Activated T-cell treated with anti-CD3 and anti-CD28 coated beads, Interleukin-2, amount 50 U/mL, for 1 hour (primary cell): ENCODE measurements at places on chromosomes 5 and 9.

DNA sequence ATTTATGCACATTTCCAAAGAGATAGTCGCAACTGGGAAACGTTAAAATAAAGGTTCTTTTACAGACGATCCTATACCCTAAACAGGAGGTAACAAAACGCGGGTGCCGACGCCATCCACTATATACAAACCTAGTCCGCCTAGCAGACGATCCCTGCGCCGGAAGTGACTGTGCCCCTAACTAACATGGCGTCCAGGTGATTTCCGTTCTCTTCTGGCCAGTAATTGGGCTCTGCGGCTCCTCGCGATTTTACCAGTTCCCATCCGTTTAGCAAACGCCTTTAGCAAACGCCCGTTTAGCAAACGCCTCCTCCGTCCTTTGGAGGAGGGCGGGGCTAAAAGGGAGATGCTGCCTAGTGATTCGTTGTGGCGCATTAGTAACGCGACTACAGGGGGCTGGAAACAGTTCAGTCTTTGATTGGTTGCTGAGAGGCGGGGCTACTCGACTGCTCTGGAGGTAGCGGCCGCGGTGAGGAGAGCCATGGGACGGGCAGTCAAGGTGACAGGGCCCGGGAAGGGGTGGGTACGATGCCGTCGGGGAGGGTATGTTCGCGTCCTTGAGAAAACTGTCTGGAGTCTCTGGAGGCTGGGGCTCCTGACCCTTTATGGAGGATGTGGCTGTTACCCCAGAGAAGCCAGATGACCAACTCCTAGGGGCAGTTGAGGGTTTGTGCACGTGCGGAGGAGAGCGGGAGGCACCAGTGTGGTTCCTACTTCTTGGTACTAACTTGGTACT, at the start of gene LYRM7:
LYRM7 (plus strand) TSS at position 405 of the 736 bp plus-strand sequence; CDS start at position 482, 77 bp downstream.
- DNase-seq, result peak; percentile 87

DNA sequence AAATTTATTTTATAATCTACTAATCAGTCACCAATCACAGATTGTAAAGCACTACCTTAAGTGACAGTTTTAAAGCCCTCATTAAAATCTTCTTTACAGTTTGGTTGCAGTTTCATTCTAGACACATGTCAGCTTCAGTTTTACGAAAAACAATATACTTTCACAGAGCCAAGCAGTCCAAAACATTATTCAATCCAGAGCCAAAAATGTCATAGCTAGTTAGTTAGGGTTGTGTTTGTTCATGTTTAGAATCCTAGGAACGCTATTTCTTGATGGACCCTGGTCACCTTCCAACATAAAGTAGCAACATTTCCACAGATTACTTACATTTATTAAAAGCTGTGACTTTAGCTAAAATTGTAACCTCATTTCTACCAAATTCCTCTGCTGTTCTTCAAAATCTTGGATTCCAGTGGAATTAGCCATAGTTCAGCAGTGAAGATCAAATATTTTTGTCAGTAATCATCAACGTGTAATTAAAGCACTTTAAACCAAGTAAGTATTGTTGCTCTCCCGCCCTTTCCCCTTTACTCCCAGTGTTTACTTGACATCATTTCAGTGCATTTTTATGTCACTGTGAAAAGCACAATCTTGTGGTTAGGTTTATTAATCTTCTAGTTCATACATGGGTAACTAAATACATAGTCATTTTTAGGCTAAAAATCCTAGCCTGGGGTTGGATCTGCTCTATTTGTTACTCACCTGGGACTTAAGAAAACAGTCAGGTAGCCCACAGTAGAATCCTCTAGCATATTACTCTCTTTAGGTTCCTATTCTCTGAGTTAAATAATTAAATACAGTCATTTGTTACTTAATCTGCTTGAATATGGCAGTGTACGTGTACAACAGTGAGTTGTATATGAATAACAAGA, 74.3 kb downstream of the NIPBL start:
- DNase-seq, result no peak

DNA sequence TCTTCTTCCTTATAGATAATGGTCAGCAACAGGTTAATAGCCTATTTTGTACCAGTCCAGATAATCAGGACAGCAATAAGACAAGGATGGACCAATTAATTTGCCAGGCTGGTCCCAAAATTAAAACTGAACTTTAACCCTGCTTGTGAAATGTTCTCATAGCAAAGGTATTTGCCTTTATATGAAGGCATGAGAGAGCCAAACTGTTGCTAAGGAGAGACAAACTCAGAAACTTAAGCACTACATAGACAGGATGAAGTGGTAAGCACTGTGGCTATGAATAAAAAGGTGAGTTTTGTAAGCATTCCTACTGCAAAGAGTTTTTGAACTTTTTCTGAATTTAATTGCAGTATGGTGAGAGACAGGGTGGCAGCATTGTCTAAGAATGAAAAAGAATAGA, 174.7 kb upstream of the PPP1R2B start:
- no peak for DNase-seq

DNA sequence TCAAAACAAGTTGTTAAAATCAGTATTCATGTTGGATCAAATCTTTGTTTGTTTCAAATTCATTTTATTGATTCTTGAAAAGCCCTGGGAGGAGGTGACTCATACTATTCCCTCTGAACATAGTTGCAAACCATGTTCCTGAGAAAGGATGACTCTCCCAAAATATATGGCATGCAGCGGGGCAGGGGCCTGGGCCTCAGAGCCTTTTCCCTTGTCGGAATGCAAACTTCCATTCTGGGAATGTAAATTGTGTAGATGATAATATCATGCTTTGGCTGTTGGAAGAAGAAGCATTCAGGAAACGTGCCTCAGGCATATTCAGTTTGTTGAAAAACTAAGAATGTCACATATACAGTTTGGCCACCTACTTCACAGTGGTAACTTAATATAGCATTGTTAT, 242.0 kb downstream of the AUH start:
- DNase-seq, result no peak

DNA sequence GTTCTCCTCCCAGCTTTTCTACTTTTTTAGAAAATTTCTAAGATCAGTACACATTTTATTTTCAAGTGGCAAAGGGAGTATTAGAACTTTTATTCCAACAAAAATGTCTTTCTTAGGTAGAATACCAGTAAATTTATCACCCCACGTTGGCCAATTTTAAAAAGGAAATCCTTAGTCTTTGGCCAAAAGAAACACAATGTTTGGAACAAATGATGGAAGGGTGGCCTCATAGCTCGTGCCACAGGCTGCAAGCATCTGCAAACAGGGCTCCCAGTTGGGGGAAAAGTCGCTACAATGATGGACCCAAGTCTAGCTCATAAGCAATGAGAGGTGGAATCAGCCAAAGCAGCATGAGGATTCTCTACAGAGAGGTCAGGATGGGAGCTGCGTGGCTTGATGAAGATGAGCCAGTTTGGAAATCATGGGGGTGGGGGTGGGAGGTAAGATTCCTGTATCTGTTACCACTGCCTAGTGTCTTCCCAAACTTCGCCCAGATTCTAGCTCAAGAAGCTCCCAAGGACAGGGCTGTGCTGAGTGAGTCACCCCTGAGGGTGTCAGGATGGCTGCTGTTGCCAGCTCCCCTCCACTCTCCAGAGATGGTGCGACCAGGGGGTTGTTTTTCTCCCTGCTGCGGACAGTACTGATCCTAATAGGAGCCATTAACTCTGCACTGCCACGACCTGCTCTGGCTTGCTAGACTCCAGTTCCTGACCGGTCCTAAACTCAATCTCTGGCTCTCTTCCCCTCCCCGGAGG, 75.6 kb downstream of the DCP2 start:
- no peak for DNase-seq

DNA sequence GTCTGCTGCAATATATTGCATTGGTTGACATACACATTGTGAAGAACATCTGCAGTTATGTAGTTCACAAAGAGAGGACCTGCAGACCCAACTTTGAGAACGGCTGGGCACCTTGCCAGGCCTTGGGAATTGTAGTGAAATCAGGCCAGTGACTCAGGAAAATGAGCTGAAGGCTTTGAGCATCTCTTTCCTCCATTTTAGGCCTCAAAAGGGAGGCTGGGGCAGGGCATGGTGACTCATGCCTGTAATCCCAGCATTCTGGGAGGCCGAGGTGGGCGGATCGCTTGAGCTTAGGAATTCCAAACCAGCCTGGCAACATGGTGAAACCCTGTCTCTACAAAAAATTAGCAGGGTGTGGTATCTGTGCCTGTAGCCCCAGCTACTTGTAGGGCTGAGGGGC, 1.4 kb upstream of the IPPK start:
- no peak for DNase-seq

- no peak for DNase-seq
Observed at GRCh38 chr5:14142202-14142826, 828 bp upstream of the TRIO start.

DNA sequence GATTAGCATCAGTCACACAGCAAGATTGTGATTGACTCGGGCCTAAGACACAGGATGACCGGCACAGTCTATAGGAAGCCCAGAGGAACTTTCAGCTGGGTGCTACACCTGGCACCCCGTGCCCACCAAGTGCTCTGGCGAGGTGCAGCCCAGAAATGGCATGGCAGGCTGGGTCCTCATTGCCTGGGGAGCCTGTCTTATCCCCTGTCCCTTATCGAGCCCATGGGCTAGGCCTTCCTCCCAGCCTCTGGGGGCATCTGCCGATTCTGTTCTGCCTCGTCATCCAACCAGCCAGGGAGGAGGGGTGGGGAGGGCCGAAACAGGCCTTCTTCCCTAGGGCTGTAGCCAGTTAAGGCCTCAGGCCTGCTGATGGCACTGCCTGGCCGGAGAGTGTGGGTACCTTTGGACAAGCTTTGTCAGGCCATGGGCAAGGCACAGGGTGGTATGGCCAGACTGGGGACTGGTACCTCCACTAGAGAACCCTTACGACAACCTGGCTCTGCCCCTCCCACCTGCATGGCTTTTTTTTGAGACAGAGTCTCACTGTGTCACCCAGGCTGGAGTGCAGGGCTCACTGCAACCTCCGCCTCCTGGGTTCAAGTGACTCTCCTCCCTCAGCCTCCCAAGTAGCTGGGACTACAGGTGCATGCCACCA, 1.6 kb downstream of the GRK6 start:
- DNase-seq, result peak; percentile 45

DNA sequence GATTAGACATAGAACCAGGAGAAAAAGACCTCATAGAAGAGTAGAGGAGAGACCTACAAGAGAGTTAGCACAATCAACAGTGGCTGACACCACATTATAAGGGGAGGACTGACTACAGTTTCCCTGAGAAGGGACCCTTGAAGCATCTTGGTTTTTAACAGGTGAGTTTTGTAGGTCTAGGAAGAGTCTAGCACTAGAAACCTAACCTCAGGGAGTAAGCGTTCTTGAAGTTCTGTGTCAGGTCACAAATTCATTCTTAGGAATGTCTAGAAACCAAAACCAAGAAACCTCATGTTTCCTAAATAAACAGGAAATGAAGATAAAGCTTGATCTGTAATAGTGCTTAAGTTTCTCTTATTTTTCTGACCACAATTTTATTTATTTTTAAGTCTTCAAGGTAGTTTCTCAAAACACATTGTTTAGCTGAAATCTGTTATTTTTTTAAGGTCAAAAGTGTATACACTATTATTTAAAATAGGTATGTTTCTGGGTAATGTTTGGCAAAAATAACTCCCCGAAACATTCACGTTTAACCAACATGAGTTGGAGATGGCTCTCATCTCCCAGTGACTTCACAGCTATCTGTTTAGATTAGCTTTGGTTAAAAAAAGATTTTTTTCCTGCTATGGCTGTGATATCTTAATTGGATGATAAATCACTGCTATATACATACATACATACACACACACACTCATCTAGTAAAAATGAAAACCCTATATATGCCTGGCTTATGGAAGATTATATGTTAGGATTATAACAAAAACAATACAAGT, 37.1 kb downstream of the MAP3K1 start:
- no peak for DNase-seq

- DNase-seq, result no peak
Observed at GRCh38 chr5:103587185-103587748, 24.7 kb upstream of the NUDT12 start.

DNA sequence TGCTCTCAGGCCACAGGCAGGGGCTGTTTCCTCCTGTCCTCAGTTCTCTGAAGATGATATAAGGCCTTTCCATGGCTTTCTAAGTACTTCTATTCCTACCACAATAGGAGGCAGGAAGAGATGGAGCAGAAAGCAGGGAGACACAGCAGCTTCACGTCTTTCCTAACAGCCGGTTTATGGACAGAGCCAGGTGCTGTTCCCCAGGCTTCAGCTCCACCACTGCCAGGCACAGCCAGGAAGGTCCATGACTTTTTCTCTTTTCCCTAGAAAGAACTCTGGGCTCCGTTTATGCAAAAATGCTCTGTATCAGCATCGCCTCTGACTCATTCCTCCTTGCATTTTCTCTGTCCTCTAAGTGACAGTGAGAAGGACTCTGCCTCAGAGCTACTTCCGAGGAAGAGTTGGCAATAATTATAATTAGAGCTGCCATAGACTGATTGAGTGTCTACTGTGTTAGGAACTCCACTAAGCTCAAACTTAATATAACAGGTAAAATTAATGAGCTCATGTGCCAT, 478.5 kb downstream of the RASEF start:
- DNase-seq, result no peak

- DNase-seq, result no peak
Observed at GRCh38 chr5:112270299-112271293, 148.5 kb downstream of the EPB41L4A start.

- no peak for DNase-seq
Observed at GRCh38 chr9:114318416-114318815, 4.5 kb upstream of the ORM1 start.

DNA sequence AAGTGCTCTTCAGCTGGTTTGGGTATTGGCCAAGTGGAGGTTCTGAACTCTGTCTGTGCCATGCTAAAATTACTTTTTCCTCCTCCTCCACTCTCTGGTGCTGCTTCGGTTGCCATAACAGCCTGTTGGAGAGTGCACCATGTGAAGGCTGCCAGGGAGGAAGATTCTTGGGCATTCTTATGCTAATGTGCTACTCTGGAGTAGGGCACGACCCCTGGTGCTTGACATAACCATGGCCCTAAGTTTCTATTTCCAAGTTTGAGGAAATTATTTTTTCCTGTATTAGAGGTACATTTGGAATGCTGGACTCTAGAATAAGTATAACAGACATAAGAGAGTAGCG, 111.6 kb downstream of the ARHGAP26 start:
- DNase-seq, result no peak

- no peak for DNase-seq
Observed at GRCh38 chr5:125610892-125611291, 812.3 kb upstream of the GRAMD2B start.
